ENCODE measurements at places on chromosomes 4 and X.

DNA sequence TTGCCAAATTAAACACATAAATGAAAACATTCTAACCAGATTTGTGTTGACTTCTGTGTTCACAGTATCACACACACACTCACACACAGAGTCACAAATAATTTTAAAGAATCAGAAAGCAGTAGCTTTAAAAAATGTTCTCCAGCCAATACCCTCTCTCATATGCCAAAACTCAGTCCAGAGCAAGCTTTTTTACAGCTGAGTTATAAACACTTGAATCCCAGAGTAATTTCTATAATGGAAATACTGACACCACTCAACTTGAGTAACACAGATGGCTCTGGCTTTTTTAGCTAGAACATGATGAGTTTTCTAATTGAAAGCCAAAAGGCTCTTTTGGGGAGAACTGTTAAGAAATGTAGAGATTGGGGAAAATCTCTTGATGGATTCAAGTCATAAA is 100.8 kb downstream of the DOCK11 start:
- DNase-seq: no peak

GRCh38 chrX:137062915-137063617 is 29.3 kb upstream of the GPR101 start:
- no peak for DNase-seq

DNA sequence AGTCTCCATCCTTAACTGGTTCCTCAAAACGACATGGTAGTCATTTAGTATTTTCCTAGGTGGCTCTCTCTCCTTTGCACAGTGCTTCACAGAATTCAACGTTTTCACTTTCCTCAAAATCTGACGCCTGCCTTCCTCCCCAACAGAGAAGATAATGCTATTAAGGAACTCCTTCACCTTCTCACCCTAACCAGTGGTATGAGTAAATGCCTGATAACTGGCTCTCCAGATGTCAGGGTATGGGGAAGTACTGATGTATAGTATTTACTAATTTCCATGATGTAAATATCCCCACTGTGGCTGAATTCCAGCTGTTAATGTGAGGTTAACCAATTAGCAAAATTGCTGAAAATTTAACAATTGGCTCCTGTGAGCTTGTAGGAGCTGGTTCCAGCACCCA is 28.8 kb upstream of the NSUN7 start:
- DNase-seq: no peak

- DNase-seq: no peak
Measured at GRCh38 chrX:11755724-11756123, 2.3 kb upstream of the MSL3 start.

DNA sequence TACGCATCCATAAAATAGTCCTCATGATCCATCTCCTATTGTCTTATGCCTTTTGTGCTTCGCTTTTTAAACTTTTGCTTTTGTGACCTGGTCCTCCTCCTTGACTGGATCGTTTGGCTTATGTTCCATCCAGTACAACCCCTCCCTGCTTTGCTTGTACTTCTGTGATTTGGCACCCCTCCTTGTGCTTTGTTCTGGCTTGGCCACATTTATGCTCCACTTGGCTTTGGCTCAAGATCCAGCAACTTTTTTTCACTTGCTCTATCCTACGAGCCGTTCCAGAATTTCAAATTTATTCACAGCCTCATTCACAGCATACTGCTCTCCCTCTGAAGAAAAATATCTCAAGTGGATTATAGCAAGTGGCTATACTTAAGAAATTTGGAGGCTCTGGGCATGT is 28.0 kb upstream of the GLRA2 start:
- DNase-seq: no peak

GRCh38 chr4:184477201-184477999 is 3.0 kb upstream of the IRF2 start:
- DNase-seq: no peak

GRCh38 chr4:136484996-136485395 is 1047.3 kb downstream of the PCDH18 start:
- no peak for DNase-seq

GRCh38 chrX:71666240-71667223 is 814 bp upstream of the LOC101059915 start:
- DNase-seq: no peak

- DNase-seq: no peak
Measured at GRCh38 chrX:110163488-110163887, 154.4 kb downstream of the AMMECR1 start.

DNA sequence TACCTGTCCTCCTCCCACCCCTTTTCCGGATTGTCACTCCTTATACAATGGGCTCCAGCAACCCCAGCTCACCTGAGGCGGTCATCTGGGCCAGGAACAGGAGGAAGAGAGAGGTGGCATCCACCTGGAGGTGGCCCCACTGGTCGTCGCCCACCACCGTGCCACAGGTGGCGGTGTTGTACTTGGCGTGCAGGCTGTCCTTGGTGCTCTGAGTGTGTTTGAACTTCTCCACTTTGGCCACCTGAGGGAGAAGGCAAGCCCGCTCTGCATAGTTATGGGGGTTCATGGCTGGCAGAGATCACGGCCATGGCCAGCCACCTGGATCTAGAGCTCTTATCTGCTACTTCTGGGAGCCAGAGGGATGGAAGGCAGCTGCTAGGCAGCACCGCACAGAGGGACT is 32.9 kb downstream of the PHKA2 start:
- DNase-seq: no peak

DNA sequence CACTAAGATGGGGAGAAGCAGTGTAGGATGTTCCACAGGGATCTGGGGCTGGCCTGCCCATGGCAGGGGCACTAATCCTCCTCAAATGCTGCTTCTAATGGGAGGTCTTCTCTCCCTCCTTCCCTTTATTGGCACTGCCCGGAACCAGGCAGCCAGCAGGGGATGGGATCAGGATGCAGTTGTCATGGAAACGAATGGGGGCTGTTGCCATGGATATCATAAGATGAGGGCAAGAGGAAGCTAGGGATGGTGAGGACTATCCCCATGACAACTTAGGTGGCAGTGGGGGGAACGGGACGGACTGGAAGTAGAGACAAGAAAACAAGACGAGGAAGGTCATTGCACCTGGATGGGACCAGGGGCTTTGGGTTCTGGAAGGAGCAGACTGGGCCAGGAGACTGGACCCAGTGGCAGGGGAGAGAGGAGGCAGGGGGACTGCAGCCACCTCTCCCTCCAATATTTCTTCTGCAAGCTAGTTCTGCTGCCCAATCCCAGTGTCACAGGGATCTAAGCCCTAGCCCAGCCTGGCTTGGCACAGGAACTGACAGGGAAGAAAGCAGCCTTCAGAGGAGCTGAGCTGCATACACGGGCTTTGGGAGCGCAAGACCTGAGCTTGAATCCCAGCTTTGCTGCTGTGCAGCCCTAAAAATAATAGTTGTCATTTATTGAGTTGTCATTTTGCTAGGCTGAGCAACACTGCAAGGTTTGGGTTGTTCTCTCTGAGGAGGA is 19.0 kb downstream of the IQSEC2 start:
- no peak for DNase-seq

DNA sequence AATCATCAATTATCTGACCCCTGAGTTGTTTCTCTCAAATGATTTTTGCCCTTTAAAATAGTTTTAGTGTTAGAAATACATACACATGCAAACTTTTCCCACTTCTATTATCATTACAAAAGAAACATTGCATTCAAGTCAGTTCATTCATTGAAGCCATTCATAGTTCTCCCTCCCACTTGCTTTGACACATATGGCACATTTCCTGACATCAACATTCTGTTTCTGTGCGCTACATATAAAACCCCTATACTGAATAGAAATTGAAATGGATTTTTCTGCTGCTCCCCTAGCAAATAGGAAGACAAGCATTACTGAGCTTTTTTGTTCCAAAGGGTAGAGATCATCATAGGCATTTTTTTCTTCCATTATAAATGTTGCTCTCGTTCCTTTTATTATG is 497.9 kb upstream of the PCDH10 start:
- no peak for DNase-seq

DNA sequence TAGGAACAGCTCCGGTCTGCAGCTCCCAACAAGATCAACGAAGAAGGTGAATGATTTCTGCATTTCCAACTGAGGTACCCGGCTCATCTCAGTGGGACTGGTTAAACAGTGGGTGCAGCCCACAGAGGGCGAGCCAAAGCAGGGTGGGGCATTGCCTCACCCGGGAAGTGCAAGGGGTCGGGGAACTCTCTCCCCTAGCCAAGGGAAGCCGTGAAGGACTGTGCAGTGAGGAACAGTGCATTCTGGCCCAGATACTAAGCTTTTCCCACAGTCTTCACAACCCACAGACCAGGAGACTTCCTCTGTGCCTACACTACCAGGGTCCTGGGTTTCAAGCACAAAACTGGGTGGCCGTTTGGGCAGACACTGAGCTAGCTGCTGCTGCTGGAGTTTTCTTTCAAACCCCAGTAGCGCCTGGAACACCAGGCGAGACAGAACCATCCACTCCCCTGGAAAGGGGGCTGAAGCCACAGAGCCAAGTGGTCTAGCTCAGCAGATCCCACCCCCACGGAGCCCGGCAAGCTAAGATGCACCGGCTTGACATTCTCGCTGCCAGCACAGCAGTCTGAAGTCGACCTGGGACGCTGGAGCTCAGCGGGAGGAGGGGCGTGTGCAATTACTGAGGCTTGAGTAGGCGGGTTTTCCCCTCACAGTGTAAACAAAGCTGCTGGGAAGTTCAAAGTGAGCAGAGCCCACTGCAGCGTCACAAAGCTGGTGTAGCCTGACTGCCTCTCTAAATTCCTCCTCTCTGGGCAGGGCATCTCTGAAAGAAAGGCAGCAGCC is 84.6 kb downstream of the THOC2 start:
- DNase-seq: no peak

DNA sequence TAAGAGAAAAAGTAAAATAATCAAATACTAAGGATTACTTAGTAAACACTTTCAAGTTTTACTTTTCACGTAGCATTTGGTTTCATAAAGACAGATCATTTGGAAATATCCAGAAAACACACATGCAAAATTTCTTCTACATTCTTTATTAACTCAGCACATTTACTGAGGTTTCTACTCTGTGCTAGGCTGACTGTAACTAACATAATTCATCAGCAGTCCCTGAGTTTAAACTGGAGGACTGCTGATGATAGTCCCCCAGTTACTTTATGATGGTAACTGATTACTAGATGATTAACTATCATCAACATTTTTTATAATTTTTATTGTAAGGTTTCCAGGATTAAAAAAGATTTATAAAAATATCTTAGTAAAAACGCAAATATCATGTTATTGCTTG is 12.3 kb downstream of the LEF1 start:
- DNase-seq: no peak
